ENCODE measurements at places on chromosomes 1 and 21. TPM values are rescaled to one million over a fixed set of nuclear protein-coding genes. Genes with fewer than 3 reads are reported as not detected.

Gene TDRD10
- total RNA-seq, result 1.2 TPM

Gene PGLYRP4
- 0.34 TPM for total RNA-seq

Gene ANKRD65
- 0.25 TPM for total RNA-seq

Gene GRHL3
- total RNA-seq, result 1.1 TPM

Gene GOLT1A
- 0.49 TPM for total RNA-seq

Data from motor neuron (in vitro differentiated cells).